ENCODE measurements at places on chromosomes 7 and 10.

- DNase-seq = no peak
Measured at GRCh38 chr10:119352042-119352441, 144.7 kb downstream of the GRK5 start.

- DNase-seq = no peak
Measured at GRCh38 chr7:117698018-117698417, 175.2 kb downstream of the CTTNBP2 start.

- DNase-seq = no peak
Measured at GRCh38 chr10:46558392-46559185, 2.1 kb upstream of the GPRIN2 start.

DNA sequence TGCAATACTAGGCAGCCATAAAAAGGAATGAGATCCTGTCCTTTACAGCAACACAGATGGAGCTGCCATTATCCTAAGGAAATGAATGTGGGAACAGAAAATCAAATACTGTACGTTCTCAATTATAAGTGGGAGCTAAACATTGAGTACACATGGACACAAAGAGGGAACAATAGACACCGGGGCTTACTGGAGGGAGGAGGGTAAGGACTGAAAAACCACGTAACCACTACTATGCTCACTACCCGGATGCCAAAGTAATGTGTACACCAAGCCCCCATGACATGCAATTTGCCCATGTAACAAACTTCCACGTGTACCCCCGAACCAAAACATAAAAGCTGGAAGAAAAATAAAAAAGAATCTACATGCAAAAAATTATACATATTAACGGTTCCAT, 587.0 kb downstream of the PARD3 start:
- DNase-seq = no peak

- DNase-seq = no peak
Measured at GRCh38 chr7:44920119-44920518, 34.8 kb upstream of the PURB start.

- no peak for DNase-seq
Measured at GRCh38 chr10:12659706-12660105, 310.4 kb downstream of the CAMK1D start.

- no peak for DNase-seq
Measured at GRCh38 chr10:44177610-44178009, 207.3 kb downstream of the CXCL12 start.

DNA sequence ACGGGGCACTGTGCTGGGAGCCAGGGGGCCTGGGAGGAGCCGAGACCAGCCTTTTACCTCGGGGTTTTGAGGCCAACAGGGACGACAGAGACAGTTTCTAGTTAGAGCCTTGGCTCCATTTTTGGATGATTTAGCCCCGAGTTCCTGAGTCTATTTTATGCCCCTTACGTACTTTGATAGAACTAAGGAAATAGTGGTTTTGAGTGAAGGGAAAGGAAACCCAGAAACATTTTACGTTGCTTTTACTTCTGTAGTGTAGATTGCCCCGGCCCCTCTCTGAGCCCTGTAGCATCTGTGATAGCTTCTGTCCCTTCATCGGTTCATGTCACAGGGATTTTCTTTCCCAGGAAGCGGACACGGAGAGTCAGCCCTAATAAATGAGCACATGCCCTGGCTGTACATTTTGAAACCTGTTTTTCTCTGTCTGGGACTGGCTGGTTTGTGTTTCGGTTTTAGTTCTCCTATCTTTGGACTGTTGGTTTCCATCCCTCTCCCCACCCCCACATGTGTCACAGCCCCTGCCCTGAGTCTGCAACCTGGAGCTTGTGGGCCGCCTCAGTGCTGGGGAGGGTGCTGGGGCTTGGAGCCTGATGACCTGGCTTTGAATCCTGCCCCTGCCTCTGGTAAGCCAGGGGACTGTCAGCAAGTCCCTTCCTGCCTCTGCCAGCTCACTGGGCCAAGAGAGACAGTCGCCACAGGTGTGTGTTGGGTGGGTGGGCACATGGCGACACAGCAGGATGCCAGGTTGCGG, 6.9 kb upstream of the ORAI2 start:
- peak; percentile 74 for DNase-seq

- no peak for DNase-seq
Measured at GRCh38 chr7:148662646-148663045, 36.1 kb upstream of the CUL1 start.

DNA sequence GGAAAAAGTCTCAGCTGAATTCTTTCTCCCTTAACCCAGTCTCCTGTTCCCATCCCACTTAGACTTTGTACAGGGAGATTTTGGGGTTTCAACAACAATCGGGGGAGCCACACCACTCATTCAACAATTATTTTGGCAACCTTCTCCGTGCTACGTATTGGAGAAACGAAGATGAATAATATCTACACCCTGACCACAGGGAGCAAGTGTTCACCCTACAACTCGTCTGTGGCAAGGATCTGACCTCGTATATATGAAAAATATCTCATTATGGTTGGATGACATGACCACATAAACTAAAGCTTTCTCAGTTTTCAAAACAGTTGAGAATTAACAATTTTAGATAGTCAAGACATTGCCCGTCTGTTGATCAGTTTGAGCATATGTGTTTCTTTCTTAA, 302.1 kb downstream of the CACNA2D1 start:
- no peak for DNase-seq

- no peak for DNase-seq
Measured at GRCh38 chr10:95626500-95626899, 30.0 kb downstream of the ALDH18A1 start.

GRCh38 chr10:26044141-26044749, 110.2 kb downstream of the MYO3A start:
- DNase-seq = no peak

DNA sequence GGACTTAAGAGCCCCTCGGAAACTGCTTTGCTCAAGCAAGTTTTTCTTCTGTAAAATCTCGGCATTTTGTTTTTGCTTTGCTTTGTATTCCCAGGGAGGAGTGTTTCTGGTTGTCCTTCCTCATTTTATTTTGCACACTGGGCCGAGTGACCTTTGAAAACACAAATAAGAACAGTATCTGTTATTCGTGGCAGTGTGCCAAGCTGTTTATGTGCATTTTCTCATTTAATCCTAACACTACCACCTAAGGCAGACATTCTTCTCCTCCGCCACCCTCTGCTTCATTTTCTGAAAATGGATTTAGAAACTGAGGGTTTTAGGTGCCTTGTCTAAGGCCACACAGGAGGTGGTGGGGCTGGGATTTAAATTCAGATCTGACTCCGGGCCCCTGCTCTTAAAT, 218.5 kb downstream of the TCF7L2 start:
- no peak for DNase-seq

DNA sequence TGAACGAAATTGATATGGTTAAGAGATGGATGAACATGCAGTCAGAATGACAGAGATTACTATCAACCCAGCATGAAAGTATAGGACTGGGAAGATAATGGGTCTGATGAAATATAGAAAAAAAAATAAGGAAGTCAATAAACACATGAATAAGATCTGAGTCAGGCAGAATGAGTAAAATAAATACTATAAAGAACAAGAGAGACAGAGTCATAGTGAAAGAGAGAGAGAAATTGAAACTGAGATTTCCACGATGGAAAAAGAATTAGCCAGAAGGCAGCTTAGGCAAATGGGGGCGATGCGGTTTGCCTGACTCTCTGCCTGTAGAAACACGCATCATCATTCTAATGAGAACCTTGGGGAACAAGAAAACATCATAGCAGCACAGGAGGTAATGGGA, 26.6 kb downstream of the SEMA3D start:
- DNase-seq = no peak

- no peak for DNase-seq
Measured at GRCh38 chr10:36494371-36494770, 631.0 kb upstream of the ANKRD30A start.

DNA sequence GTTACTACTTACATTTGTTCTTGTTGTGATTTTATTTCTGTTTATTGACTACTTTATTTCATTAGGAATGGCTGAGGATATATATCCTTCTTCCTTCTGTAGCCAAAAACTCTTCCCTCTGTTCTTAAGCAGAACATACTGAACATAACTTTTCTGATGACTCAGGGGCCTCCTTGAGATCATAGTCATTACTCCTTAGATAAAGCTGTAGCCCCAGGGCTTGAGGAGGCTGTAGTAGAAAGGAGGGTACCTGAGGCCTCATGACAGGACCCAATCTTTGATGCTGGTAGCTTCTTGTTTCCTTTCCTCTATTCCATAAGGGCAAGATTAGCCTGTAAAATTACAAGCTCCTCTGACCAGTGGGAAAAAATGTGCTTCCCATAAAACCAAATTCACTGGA, 41.2 kb upstream of the FGFR2 start:
- DNase-seq = no peak

DNA sequence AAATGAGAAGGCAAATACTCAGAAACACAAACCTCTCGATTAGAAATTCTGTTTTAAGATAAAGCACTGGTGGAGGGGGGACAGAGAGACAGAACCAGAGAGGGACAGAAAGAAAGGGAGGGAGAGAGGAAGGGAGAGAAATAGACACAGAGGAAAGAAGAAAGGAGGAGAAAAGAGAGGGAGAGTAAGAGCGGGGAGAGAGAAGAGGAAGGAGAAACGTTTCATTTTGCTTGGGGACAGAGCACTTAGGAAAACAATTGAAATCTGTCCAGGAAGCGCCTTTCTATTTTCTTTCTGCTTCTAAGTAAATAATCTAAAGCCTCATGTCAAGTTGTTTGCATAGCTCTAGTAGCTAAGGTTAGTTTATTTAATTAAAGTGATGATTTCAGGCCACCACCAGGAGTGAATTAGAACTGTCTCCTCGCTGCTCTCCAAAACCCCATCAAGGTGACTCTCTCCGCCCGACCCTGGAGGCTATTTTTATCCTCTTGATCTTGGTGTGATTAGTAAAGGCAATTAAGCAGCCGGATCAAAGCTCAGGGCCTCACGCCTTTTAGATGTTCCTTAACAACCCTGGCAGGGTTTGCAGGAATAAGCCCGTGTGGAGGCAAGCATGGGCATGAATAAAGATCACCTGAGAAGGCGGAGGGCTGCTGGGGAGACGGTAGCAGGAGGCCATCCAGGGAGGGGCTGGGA, 73.4 kb upstream of the INSIG1 start:
- DNase-seq = no peak

DNA sequence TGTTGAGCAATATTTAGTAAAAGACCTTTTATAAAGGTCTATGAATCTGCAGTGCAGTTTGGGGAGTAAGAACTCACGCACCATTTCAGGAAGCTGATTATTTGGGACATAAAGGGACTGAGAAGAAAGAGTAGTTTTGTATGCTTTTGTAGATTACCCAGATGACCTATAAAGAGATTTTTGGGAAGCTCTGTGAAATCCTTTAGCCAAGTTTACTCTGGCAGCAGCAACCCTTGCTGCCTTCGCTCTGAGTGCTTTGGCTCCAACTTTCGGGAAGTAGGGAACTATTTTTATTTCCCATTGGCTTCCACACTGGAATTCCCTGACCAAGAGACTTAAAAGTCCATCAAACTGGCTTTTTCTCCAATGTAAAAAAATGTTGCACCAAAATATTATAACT, 1110.1 kb upstream of the PHF14 start:
- no peak for DNase-seq

- no peak for DNase-seq
Measured at GRCh38 chr7:5450549-5451327, 27.1 kb upstream of the TNRC18 start.

DNA sequence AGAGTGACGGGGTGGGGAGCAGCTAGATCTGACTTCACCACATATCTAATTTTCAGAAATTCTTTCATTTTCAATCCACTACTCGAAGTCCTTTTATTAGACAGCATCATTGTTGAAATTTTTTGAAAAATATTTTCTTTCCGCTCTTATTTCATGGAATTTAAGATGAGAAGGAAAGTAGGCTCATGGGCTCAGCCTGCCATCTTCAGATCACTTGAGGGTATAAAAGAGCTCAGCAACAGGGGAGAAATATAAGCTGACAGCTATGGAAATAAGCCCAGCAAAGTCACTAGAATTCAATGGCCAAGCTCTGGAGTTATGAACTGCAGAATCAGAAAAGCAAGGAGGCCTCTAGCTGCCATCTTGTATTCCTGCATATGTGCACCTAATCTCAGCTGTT, 389.1 kb downstream of the XPNPEP1 start:
- no peak for DNase-seq

Measured in stimulated activated CD8-positive, alpha-beta memory T cell treated with anti-CD3 and anti-CD28 coated beads, Interleukin-15, amount 100 ng/mL, for 4 hours (primary cell).